Cortex of kidney (tissue), 1 donor: ENCODE measurements at places on chromosomes 7 and 10.

DNA sequence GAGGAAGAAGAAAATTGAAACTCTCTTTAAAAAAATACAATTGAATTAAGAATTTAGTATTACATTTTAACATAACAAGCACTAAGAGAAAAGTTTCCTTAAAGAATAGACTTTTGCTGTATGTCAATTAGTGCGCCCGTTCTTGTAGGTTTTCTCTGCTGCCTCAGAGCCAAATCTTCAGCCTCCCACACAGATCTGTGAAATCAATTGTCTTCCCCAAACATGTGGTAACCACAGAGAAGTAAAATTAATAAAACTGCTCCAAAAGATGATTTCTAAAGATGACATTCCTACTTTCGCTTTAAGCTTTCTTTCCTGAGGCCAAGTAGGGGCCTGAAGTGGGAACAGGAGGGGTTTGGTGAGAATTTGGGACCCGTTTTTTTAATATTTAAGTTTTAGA is 113.2 kb upstream of the ADO start:
- DNase-seq = no peak

GRCh38 chr7:122632238-122632637 is 66.7 kb downstream of the RNF133 start:
- DNase-seq = no peak

DNA sequence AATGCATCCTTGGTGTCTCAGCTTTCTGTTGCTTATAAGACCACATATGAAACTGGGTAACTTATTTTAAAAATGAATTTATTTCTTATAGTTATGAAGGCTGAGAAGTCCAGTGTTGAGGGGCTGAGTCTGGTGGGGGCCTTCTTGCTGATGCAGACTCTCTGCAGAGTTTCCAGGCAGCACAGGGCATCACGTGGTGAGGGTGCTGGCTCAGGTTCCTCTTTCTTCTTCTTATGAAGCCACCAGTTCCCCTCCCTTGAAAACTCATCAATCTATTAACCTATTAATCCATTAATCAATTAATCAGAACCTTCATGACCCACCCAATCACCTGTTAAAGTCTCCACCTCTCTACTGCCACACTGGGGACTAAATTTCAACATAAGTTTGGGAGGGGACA is 595.6 kb upstream of the NRP1 start:
- DNase-seq = no peak

- DNase-seq = no peak
These were observed 145.0 kb downstream of the RNF216 start for GRCh38 chr7:5636446-5636835.

- DNase-seq = no peak
These were observed 88.2 kb upstream of the AFAP1L2 start for GRCh38 chr10:114492351-114493037.

GRCh38 chr10:30387646-30388243 is 38.7 kb upstream of the MTPAP start:
- DNase-seq = no peak

- DNase-seq = no peak
These were observed 268.9 kb upstream of the KLF6 start for GRCh38 chr10:4053940-4054339.
